ENCODE measurements at places on chromosomes 6 and 20. TPM values are rescaled to one million over a fixed set of nuclear protein-coding genes. Genes with fewer than 3 reads are reported as not detected.

DNA sequence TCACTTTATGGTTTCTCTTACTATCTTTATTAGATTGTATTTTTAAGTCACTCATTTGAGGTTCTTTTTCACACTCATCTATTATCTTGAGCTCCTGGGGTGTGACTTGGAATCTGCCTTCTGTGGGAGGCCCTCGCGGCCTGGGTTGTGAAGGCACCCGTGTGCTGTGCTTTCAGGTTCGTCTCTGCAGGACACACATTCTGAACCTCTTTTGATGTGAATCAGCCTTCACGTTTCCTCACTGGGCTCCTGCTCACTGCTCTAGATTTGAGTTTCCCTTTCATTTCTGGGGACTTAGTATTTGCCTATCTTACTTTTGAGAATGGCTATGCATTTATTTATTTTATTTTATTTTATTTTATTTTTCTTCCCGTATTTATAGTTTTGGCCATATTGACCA, 97.8 kb downstream of the PACRG start:
- H3K4me3 ChIP-seq: no peak overlapping the region
- no peak overlapping the region for H3K27ac ChIP-seq
- H3K4me1 ChIP-seq: no peaks in the 10 kb centered on the region
- H3K36me3 ChIP-seq: no peaks in the 10 kb centered on the region
- DNase-seq: no peak

GRCh38 chr20:41669708-41670263, 51.6 kb upstream of the CHD6 start:
- no peak overlapping the region for H3K4me3 ChIP-seq
- no peak for DNase-seq
- no peaks in the 10 kb centered on the region for H3K4me1 ChIP-seq

GRCh38 chr6:54846243-54846856, at the start of gene FAM83B:
TSS of gene FAM83B (plus strand) at chr6:54846771. CDS start at chr6:54870247, 23,476 bp downstream.
- H3K27me3 ChIP-seq: peaks cover 12% of the 10 kb centered on the region
- DNase-seq: no peak
- H3K27ac ChIP-seq: no peak within 1 kb of the TSS
- H3K4me1 ChIP-seq: no peaks in the 10 kb centered on the region

GRCh38 chr6:82084324-82084920, 163.1 kb downstream of the IBTK start:
- H3K4me1 ChIP-seq: peaks cover 3% of the 10 kb centered on the region

Gene BTBD3
- total RNA-seq: 12.9 TPM

Gene PDE7B
- 6.0 TPM for total RNA-seq
